ENCODE measurements at places on chromosomes 1 and 21. TPM values are rescaled to one million over a fixed set of nuclear protein-coding genes. Genes with fewer than 3 reads are reported as not detected.

SPATA21 gene
- total RNA-seq: 0.03 TPM

TMEM269 gene
- 0.05 TPM for total RNA-seq

MRPL37 gene
- 95.7 TPM for total RNA-seq

LCE2C gene
- total RNA-seq: not detected

AGPAT3 gene
- total RNA-seq: 26.3 TPM

BRDT gene
- total RNA-seq: not detected

UBE4B gene
- 13.6 TPM for total RNA-seq

FCRL5 gene
- not detected for total RNA-seq

PLA2G5 gene
- not detected for total RNA-seq

AMY1C gene
- not detected for total RNA-seq

ASPM gene
- total RNA-seq: 17.6 TPM

F13B gene
- 0.08 TPM for total RNA-seq

Measured in A549 treated with AZD2906 at 1 μM for 4 hours (cell line).